Astrocyte of the hippocampus (primary cell): ENCODE measurements at places on chromosomes 3 and 15.

DNA sequence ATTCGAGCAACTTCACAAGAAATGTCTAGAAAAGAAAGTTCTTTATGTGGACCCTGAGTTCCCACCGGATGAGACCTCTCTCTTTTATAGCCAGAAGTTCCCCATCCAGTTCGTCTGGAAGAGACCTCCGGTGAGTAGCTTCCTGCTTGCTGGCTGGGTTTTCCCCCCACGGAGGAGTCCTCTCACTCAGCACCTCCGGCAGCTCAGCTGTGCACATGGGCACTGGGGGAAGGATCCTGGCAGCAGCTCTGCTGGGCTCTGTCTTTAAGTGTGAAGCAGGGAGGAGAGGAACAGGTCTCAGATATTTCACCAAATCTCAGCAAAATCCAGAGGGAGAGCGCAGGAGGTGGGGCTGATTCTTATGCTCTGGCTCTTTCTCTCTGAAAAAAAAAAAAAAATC, 684 bp downstream of the CAPN3 start:
- no peak for DNase-seq

GRCh38 chr3:114539525-114539924, 245.7 kb downstream of the TIGIT start:
- DNase-seq = no peak

DNA sequence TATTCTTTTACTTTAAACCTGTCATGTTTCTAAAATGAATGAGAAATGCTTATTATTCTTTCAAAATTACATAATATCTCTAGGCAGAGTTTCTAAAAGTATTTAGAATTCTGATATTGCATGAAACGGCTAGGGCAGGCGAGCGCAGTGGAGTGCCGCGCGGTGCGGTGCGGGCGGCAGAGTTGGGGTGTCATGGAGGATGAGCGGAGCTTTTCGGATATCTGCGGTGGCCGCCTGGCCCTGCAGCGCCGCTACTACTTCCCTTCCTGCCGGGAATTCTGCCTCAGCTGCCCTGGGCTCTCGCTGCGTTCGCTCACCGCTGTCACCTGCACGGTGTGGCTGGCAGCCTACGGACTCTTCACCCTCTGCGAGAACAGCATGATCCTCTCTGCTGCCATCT, 12.6 kb downstream of the BNIP2 start:
- DNase-seq = no peak

DNA sequence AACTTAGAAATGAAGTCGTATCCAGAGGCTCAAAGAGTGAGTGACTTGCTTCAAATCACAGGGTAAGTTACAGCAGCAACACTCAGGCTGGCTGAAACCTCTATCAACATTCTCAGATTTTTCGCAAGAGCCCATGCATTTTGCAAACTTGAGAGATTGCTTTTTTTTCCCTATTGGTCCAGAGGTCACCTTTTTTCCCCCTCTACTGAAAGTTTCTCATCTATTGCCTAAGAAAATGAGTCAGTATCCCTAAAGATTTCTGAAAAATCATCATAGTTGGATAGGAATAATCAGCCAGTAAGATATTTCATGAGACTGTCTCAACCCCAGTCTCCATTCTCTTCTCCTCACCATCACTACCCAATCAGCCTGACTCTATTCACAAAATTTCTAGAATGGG, 410.6 kb downstream of the FOXP1 start:
- no peak for DNase-seq

- peak; percentile 68 for DNase-seq
Measured at GRCh38 chr15:84638103-84638502, 16.0 kb downstream of the WDR73 start.

DNA sequence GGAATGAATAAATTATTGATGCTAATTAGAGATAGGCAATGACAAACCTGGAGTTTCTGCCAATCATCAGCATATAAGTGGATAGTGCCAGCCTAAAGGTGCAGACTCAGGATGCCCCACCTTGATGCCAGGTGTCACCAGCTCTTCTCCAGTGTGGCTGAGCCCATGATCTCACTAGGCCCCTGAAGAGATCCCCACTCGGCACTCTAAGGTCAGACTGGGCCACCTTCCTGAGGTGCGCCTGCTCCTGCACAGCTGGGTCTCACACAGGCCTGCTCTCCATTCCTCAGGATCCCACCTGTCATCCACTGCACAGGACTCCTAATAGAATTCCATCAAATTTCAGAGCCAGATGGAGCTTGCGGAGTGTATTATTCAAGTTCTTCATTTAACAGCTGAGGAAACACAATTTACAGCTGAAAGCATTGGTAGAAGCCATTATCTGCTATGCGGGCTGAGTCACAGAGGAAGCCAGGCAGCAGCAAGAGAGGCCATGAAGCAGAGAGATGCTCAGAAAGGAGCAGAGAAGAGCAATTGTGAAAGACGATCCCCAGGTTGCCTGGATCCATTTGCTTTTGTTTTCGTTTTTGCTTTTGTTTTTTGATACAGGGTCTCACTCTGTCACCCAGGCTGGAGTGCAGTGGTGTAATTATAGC, 25.1 kb upstream of the FSTL1 start:
- peak; percentile 47 for DNase-seq

DNA sequence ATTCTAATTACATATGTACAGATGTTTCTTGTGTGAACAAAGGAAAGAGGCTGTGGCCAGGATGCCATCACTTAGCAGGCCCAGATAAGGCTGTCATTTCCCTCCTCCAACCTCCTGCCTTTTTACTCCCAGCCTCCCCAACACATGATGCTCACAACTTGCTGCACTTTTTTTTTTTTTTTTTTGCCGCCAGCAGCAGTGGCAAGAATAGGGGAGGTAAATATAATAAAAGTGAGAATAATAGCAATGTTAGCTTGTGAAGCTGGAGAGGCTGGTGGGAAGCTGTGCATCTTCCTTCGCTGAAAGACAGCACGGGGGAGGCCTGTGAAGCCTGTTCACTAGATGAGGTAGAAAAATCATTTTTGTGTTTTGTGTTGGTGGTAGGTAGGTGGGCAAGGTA, 42.5 kb upstream of the MYO5C start:
- DNase-seq = no peak

- no peak for DNase-seq
Measured at GRCh38 chr15:48103647-48104046, 17.1 kb upstream of the SLC24A5 start.

- peak; percentile 63 for DNase-seq
Measured at GRCh38 chr3:111669926-111670630, 74.9 kb upstream of the ZBED2 start.

GRCh38 chr3:141448606-141449220, 38.1 kb upstream of the RASA2 start:
- DNase-seq = no peak

- DNase-seq = peak; percentile 16
Measured at GRCh38 chr3:125582707-125583106, 12.6 kb downstream of the OSBPL11 start.

DNA sequence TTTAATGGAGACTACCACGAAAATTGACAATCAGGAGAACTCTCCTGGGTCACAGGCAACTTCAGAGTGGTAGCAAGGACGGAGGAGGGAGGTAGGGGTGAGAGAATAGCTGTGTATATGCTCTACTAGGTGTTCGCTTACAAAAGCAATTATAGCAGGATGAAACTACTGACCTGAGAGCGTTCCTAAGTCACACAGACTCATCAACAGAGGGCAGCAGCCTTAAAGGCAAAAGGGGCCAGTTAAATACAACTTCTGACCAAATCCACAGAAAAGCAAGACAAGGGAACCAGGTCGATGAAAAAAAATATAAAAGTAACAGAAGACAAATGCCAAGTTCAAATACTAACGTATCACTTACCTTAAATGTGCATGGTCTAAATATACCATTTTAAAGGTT, 894.6 kb downstream of the PLOD2 start:
- DNase-seq = no peak

DNA sequence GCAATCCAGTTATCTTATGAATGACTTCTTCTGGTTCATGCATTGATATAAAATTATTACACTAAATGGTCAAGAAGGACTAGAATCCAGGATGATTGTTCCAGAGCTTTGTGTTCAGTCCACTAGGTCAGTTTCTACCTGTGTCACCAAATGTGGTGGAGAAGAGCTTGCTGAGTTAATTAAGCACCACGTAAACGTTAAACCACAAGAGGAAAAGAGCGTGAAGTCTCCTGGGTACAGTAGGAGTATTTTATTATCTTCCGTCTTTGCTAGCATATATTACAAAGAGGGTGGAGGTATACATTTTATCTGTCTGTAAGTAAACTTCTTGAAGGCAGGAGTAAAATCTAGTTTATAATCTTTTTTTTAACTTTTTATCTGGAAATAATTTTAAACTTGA, 23.5 kb downstream of the CHP1 start:
- DNase-seq = no peak

DNA sequence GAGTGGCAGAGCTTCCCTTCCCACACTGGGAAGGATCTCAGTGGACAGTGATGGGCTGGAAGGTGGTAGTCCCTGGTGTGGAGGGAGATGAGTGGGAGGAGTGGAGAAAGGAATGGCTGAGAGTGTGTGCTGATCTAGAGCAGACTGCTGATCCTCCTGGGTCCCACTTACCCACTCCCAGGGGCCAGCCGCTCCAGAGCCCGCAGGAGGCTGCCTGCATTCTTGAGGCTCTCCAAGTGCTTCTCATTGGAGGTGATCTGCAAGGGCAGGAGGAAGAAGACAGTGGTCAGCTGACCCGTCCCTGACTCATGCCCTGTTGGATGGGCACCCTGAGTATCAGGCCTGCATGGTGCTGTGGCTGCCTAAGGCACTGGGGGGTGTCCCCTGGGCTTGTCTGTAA, 50.0 kb downstream of the CTNNB1 start:
- DNase-seq = no peak

DNA sequence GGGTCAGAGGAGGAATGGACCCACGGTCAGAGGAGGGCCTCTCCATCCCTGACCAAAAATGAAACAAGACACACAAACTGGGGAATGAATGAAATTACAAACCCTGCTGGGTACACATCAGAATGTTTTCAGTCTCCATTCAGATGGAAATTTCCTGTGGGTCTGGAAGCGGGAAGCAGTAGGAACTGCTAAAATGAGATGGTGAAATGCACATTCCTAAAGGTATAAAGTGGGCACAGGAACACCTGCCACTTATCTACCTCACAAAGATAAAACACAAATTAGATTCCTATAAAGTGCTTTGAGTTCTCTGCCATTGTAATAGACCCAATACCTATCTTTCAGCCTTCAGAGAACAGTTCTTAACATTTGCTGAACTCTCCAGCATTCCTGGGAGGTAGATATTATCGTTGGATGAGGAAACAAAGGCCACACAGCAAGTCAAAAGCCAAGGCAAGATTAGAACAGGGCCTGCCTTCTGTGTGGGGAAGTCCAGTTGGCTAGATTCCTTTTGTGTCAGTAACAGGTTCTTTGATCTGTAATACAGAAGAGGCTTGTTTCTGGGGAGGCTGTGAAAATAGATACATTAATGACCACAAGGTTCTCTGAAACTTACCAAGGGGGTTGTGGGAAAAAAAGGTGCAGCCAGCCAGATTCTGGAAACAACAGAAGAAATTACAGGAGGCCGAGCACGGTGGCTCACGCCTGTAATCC, 98.4 kb downstream of the IGF2BP2 start:
- DNase-seq = peak; percentile 70

DNA sequence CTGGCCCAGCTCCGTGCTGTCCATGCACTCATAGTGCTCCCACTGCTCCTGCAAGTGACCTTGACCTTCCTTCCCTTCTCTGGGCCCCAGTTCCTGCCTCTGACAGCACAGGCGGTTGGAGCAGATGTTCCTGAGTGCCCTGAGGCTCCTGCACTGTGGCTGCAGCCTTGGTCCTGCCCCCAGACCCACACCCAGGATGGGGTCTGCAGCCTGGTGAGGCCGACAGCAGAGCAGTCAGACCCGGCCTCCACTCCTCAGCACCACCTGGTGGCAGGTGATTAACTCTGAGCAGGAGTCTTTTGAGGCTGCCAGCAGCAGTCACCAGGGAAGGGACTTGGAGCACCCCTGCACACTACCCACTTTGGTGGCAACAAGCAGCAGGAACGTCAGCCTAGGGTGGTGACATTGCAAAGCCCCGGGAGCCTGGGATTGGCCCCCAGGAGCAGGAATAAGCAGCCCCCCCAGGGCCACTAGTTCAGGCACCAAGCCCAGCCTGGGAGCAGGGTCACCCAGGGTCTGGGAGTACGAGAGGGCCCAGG, 64.6 kb downstream of the CYP11A1 start:
- peak; percentile 74 for DNase-seq

GRCh38 chr3:20576228-20576627, 390.2 kb upstream of the SGO1 start:
- no peak for DNase-seq

DNA sequence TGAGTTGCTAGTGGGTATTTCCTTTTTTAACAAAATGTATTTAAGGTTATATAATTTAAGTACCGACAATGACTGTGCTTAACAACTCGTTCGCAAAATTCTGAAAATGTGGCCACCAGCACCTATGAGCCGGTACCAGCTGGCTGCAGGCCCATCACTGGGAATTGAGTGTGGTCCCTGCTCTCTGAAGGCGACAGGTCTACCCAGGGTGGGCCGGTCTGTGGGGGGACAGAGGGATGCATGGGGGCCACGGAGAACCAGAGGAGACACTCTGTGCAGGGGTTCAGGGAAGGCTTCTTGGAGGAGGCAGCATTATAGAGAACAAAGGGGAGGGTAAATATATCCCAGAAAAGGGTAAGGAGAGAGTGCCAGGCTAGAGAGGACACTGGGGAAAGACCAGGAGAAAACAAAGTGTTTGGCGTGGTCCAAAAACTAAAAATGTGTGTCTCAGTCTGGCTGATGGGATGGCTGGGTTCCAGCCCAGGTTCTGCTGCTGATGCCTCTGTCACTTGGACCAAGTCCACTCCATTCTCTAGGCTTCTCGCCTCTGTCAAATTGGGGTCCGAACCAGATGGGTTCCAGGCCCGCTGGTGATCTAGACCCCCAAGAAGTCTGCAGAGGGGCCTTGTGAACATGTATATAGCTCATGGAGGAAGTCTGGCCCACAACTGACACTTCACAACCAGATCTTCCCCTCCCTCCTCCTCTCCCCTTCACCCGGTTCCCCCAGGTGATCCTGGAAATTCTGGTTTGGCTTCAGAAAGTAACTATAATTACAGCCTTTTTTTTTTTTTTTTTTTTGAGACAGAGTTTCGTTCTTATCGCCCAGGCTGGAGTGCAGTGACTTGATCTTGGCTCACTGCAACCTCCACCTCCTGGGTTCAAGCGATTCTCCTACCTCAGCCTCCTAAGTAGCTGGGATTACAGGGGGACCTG, 10.7 kb upstream of the CYP11A1 start:
- no peak for DNase-seq

- DNase-seq = no peak
Measured at GRCh38 chr3:59284926-59285325, 235.1 kb upstream of the CFAP20DC start.

DNA sequence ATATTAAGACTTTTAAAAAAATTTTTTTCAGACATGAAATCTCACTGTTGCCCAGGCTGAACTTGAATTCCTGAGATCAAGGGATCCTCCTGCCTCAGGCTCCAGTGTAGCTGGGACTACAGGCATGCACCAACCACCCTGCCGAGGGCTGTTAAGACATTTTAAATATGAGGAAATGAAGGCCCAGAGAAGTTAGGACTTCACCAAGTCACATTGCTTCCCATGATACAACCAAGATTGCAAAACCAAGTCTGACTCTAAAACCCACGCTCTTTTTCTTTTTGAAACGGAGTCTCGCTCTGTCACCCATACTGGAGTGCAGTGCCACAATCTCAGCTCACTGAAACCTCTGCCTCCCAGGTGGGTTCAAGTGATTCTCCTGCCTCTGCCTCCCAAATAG, 28.0 kb downstream of the PTPN9 start:
- no peak for DNase-seq
